CD4-positive, alpha-beta T cell treated with Interleukin-15 for 1 hour (primary cell): ENCODE measurements at places on chromosomes 4 and X.

GRCh38 chrX:38601866-38602265, 40.5 kb downstream of the TSPAN7 start:
- no peak for DNase-seq

GRCh38 chr4:69995526-69996016, at the start of gene STATH:
Gene STATH (plus strand): TSS chr4:69995966. CDS start chr4:69998438, 2,472 bp downstream.
- no peak for DNase-seq

- no peak for DNase-seq
These were observed 363.0 kb upstream of the ZCCHC13 start for GRCh38 chrX:73940893-73941470.

- DNase-seq = no peak
These were observed 75.6 kb downstream of the REPS2 start for GRCh38 chrX:17021851-17022604.

DNA sequence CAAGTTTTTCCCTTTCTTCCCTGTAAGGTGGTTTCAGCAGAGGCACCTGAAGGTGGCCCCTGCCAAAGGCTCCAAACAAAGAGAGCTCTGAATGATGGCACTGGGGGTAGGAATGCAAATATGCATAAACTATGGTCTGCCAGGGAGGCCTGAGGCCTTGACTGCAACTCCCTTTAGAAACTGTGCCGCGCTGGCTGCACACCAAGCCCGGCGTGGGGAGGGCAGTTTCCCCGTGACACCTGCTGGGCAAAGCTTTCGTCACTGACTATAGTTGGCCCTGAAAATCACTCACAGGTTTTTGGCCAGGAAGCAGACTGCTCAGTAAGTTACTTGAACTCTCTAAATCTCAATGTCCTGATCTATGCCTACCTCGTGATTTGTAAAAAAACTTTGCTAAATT, 97.8 kb upstream of the ATOH1 start:
- DNase-seq = no peak

GRCh38 chr4:3250438-3250955, 1.5 kb downstream of the MSANTD1 start:
- DNase-seq = no peak

DNA sequence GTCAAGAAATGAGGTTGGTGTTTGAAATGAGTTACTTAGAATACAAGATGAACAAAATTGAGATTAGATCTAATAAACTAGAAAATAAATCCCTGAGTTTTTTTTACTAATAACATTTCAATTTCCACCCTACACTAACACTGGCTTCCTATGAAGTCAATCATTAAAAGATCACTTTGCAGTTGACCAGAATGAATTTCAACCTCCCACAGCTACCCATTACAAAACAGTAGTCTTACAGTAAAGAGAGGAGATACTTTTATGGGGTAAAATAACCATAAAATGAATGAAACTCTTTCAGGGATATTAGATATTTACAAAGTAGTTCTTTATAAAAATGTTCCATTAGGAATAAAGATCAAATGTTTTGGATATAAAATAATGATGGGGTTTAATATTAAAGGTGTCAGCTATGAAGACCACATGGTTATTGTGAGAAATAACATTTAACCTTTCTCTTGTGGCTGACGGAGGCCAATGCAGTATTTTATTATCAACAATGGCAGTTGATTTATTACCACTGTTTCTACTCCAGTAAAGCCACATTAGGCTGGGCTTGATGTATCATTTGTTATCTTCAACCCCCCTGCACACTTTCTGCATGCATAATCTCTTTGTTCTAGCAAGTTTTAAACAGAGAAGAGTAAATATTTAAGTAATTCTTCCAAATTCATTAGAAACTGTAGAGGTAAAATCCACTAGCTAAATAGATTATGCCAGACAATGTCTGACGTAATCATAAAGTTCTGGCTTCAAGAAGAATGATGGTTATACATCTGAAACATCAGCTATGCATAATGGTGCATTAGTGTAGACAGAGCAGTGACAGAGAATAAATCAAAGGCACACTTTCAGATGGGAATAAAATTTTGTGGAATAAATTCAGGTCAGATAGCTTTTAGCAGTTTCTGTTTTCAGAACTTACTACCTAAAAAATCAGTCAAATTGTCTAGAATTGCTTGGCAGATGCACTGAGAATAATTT, 516.6 kb downstream of the PCDH18 start:
- DNase-seq = no peak

- no peak for DNase-seq
These were observed 136.0 kb upstream of the STX18 start for GRCh38 chr4:4677556-4678522.

DNA sequence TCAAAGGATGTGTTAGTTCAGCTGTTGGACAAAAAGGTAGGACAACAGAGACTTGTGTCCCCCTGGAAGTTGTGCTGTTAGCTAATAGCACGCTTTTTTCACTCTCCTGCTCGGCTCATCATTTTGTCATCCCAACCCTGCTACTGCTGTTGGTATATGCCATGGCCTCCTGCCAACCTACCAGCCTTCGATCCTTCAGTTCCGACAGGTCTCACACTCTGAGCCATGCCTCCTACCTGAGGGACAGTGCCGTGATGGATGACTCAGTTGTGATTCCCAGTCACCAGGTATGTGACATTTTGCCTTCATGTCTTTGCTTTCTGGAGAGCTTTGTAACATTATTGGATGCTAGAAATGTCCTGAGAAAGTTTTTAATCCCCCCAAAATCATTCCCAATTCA, 268.1 kb downstream of the ANK2 start:
- DNase-seq = no peak

GRCh38 chr4:153950100-153950979, 161.5 kb upstream of the SFRP2 start:
- DNase-seq = no peak

DNA sequence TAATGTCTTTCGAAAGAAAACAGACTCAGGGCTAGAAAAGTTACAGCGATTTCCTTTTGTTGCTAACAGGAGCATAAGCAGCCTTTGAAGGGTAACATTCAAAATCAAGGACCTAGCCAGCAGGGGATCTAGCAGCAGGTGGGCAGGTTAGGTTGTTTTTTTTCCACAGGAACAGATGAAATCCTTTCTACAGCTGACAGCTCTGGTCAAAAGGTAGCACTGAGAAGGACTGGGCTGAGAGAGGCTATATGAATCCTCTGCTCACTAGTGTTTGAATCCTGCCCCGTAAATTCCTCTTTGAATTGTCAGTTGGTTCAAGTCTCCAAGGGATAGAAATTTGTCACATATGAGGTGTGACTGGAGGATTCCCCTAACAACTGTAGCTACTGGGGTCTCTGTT, 188.2 kb downstream of the SH2D1A start:
- DNase-seq = no peak

DNA sequence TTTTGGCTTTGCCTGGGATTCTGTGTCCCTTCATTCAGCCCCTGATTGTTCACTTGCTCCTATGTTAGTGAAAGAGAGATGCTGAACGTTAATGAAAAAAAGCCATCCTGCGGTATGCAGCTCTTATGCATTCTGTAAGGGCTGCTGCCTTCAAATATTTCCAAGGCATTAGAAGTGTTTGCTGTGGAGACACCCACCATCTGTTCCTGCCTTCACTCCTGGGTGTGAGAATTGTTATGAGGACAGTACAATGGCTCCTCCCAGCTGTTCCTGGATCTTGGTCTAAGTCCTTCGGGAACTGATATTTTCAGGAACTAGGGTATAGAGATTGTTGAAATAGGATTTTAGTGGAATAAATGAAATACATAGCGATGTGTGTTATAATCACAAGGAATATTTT, 427.1 kb upstream of the FAM47C start:
- no peak for DNase-seq

GRCh38 chr4:180116840-180117239, 2126.4 kb upstream of the TENM3 start:
- no peak for DNase-seq

DNA sequence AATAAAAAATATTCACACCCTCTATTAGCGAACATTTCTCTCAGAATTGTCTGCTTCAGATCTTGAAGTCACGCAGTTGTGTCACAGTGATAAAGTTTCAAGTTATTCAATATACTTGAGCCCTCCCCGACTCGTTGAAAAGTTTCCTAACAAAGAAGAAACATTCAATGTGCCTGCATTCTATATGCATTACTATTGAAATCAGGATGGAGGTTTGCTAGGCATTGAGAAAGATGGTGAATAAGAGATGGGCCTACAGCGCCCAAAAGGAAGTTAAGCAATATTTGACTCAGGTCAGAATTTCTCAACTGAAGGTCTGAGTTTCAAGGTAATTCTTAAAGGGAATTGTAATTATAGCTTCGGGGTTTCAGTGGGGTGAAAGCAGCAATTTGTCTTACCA, 6.1 kb downstream of the TCEANC start:
- no peak for DNase-seq

DNA sequence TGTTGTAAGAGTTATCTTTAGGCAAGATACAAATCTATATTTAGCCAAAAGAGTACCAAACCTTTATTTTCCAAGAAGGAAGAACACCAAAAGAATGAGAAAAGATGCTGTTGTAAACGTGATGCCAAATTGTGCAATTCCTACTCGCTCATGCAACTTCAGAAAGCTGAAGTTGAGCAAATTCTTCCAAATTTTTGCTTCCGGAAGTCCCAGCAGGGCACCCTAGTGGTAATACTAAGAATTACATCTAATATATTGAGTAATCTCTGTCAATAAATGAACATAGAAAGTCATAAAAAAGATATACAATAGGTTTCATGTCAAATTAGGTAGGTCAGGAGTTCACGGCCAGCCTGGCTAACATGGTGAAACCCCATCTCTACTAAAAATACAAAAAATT, 36.0 kb upstream of the SMARCAD1 start:
- DNase-seq = no peak

DNA sequence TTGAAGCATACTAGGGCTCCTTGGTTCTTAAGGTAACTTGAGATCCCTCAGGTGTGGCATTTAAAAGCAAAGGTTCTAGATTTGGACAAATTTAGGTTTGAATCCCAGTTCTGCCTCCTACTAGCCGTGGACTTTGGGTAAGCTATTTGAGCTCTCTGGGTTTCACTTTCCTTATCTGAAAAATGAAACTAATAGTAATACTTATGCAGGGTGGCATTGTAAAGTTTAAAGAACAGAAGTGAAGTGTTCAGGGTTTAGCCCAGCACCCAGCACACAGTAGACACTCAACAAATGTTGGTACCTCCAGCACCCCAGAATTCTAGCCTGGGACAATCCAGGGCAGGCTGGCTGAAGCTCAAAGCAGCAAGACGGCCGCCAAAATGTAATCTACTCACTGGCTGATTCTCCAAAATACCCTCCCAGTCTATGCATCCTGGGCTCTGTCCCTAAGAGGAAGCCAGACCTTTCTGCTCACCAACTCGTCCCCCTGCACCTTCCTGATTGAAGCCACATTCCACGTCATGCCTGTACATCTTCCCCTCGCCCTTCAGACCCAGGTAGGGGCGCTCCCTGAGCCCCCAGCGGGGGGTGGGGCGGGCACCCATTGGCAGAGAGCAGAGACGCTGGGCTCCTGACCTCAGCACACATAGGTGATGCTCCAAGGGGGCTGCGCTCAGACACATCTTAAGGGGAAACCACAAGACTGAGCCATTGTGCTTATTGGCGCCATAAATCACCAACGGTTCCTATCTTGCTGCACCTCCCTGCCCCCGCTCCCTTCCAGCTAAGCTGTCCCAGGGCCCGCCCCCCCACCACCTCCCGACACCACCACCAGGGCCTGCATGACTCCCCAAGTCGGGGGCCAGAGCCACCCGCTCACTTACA, 160.6 kb downstream of the BCOR start:
- DNase-seq = no peak

DNA sequence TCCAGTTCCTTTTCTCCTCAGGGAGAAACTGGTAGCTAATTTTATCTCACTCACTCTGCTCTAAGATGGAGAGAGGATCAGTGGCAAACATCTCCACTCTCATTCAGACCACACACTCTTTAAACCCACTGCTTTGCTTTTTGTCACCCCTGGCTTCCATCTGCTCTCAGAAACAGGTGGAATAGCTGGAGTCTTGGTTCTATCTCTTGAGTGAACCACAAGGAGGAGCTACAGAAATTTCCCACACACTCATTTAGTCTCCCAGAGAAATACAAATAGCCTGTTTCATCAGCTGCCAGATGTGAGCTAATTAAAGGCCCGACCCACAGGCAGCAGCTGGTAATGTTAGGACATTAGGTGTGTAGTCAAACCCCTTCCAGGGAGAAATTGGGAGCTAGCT, 96.6 kb downstream of the STPG2 start:
- DNase-seq = no peak

- DNase-seq = no peak
These were observed 1278.6 kb downstream of the PCDH7 start for GRCh38 chr4:31998807-31999206.

- no peak for DNase-seq
These were observed 16.5 kb upstream of the PIM2 start for GRCh38 chrX:48935301-48935670.
